ENCODE measurements at places on chromosomes 7 and 10.

DNA sequence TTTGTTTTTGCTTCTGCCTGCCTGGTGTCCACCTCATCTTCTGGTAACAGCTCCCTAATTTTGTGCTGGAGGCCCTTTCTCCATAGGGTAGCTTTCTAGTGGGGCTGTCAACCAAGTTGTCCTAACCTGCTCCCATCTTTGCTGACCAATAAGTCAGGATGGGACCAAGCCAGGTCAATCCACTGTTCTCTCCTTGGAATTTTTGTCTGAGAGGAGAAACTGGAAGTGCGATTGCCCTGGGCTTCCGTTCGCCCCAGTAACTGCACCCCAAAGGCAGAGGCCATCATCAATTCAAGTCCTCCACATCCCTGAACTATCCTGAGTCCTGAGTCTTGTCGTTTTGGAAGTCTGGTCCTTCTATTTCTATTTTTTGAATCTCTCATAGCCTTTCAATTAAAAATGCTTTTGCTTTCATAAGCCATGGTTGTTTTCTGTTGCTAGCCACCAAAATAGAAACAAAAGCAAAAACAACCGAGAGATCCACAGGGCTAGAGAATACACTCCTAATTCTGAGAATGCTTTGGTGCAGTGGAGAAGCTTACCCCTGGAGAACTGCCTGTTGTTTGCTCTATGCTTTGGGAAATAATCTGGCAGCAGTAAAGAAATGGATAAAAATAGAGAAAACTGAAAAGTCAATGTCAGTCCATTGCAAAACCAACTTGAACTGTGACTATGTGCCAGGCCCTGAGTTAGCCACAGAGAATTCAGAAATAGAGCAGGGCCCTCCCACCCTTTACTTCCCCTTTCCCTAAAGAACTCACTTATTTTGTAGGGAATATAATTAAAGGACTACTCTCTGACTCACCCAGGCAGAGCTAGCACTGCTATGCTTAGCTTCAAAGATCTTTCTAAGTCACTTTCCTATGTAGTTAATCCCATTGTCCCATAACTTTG is 368.1 kb downstream of the CXCL12 start:
- no peak for DNase-seq

- no peak for DNase-seq
Observed at GRCh38 chr10:45432113-45432512, 58.1 kb downstream of the ALOX5 start.

DNA sequence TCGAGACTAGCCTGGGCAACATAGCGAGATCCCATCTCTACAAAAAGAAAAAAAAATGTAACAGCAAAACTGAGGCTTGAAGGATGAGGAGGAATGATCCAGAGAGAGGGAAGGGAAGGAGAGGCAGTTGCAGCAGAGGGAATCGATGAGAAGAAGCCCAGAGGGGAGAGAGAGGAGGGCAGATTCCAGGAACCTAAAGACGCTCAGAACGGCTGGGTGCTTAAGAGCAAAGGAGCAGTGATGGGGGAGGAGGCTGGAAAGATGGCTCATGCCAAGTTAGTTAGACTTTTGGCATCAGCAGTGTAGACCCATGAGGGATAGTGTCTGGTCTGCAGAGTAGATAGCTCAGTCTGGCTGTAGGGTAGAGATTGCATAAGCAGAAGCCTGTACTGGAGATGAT is 10.3 kb upstream of the MUC17 start:
- DNase-seq = no peak

DNA sequence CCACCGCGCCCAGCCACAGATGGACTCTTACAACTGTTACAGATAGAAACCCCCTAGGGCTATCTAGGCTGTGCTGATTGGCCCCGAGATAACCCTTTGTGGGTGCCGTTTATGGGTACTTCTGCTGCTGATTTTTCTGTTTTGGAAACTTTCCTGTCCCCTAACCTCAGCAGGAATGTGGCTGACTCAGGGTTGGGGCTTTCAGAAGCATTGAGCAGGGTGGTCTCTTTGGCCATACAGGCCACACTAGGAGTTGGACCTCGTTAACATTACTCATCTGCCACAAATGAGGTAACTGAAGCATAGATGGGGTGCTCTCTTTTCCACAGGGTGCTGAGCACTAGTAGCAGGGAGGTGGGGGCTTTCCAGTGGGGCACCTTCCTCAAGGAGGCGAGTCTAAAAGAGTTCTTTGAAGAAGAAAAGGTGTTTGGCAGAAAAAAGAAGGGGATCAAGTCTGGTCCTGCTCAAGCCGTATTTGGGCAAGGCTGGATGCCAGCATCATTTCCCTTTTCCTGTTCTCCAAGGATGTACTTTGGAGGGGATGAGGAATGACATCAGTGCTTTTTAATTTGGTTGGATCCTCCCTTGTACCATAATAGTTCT is 6.4 kb downstream of the ZSCAN25 start:
- DNase-seq = no peak
